Transverse colon (tissue), 4 donors: ENCODE measurements at places on chromosomes 16 and 17. TPM values are rescaled to one million over a fixed set of nuclear protein-coding genes. Genes with fewer than 3 reads are reported as not detected.

- peak; percentile 83 for DNase-seq
Observed at GRCh38 chr17:73261952-73262675, 434 bp upstream of the CPSF4L start.

- DNase-seq: no peak
Observed at GRCh38 chr17:77598241-77598620, 360.3 kb upstream of the TNRC6C start.

DNA sequence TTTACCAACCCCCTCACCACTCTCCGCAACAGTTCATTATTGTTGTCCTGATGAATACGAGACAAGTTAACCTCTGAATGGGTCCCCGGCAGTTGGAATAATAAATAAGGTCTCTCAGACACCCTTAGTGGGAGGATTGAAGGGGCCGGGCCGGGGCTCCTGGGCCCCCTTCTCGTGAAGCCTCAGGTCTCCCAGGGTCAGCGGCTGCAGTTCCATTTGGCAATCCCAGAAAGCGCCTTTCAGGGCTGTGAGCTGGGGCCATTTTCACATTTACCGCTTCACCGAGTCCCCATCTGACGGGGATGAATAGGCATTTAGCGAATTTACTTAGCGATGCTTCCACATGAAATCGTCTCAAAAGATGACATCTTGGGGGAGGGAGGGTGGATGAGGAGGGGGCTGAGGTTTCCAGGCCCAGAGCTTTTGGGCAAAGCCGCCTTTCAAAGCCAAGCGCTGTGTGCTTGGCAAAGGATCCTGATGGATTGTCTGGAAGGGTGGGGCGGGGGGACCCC is 309.8 kb downstream of the XYLT1 start:
- no peak for DNase-seq

DNA sequence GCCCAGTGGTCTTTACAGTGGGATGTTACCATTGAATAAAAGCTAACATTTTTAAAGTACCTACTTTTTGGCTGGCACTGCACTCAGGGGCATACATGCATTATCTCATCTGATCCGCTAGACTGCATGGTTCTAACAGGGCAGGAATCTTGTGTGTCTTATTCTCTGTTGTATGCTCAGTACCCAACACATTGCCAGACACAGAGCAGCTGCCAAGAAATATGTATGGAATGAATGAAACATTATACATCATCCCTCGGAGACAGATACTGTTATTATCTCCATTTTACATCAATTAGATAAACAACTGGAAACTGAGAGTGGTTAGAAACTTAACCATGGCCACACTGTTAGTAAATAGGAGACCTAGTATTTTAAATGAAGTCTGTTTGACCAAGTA is 74.1 kb upstream of the CDH11 start:
- no peak for DNase-seq

Gene TVP23A
- total RNA-seq: not detected

Gene CRHR1
- total RNA-seq: not detected

GRCh38 chr16:89364606-89365005 is 125.8 kb downstream of the ANKRD11 start:
- DNase-seq: no peak

- DNase-seq: no peak
Observed at GRCh38 chr16:25553711-25554436, 137.9 kb upstream of the HS3ST4 start.

Gene MTSS2
- total RNA-seq: 17.8 TPM

GRCh38 chr17:43601280-43602039 is 55.3 kb upstream of the ETV4 start:
- peak; percentile 29 for DNase-seq

- no peak for DNase-seq
Observed at GRCh38 chr16:27613238-27613791, 63.4 kb downstream of the KATNIP start.

DNA sequence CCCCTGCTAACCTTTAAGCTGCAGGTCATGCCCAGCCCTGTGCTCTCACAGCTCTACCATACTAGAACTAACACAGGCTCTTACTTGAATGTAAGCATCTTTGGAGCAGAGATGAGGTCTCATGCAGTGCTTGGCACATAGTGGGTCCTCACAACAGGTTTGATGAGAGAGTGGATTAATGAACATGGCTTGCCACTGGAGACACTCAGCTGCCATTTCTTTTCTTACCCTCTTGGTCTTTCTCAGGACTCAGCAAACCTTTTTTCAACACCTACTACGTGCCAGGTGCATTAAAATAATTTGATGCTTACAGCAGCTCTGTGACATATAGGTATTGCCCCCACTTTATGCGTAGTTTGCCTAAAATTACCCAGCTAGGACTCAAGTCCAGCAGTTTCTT is 133.2 kb downstream of the MSI2 start:
- DNase-seq: no peak

Gene LAT
- total RNA-seq: 7.2 TPM

DNA sequence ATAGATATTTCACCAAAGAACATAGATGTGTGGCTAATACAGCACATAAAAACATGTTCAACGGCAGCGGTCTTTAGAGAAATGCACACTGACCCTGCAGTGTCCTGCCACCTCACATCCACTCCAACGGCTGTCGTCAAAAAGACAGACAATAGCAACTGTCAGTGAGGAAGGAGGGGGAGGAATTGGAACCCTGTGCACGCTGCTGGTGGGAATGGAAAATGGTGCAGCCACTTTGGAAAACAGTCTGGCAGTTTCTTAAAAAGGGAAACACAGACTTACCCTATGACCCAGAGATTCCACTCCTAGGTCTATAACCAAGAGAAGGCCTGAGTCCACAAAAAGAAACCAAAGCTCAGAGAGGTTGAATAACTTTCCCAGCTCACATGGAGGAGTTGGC is 7.7 kb downstream of the CEP295NL start:
- no peak for DNase-seq

GRCh38 chr16:17367036-17367435 is 103.7 kb downstream of the XYLT1 start:
- DNase-seq: no peak

DNA sequence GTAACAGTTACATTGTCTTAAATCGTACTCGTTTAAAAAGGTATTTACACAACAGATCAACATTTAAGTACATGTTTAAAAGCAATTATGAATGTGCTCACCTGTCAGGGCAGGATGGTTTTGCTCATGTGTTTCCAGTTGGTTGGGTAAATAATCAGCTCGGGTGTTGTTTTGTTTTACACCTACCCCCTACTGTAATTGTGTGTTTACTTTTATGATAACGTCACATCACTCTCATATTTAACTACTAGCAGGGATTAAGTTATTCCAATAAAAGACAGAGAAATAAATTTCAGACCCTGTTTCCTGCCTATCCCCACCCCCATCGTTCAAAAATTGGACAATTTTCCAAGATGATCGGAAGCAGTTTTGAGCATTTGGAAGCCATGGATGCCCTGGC is 390.2 kb downstream of the SEC14L1 start:
- DNase-seq: no peak

DNA sequence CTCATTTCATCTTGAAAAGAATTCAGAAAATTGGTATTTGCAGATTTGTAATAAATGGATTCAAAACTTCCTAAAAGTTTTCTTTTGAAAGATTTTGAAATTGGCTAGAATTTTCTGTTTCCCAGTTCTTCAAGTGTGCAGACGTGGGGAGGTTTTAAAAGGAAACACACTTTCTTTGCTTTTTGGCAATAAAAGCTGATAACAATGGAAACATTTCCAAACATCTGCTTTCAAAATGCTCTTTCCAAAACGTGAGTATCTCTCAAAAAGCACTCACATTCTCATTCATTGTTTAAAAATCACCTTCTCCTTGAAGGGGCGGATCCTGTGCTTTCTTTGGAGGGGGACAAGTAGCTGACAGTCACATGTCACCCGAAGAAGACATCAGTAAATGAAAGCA is 8.6 kb upstream of the GSG1L start:
- DNase-seq: no peak

DNA sequence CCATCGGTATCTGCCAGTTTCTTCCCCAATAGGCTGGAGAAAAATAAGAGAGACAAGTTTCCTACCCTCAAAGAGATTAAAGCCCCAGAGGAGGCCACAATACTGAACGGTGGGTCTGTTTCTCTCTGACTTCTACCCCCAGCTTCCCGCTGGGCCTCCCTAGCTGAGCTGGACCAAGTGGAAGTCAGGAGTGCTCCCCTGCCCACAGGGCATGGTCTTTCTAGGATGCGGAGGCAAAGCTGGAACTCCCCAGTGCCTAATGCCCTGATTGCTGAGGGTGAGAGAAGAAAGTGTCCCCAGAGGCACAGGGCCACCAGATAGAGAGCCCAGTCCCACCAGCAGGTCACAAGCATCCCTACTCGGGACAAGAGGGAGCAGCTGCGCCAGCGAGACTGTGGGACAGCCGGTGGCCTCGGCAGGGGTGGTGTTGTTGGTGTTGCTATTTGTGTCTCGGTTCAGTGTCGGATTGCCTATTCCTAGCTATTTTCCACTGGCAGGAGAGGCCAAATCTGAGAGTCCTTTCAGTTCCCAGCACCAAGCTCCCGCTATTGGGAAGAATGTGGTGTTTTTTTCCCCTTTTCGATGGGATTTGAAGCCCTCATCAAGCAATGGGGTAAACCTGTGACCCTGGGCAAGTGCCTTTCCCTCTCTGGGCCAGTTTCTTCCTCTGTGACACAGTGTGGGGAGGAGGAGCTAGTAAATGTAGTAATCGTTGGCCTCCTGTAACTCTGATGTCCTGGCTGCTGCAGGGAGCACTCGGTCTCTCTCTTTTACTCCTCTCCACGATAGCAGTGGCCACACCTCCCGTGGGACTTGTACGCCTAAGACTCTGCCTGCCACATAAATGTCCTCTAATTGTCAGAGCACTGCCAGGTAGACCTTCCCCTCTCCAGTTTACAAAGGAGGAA is 22.5 kb upstream of the TBX2 start:
- DNase-seq: no peak

Gene HOXB1
- total RNA-seq: not detected

Gene MYH2
- not detected for total RNA-seq

Gene BIRC5
- total RNA-seq: 7.9 TPM

DNA sequence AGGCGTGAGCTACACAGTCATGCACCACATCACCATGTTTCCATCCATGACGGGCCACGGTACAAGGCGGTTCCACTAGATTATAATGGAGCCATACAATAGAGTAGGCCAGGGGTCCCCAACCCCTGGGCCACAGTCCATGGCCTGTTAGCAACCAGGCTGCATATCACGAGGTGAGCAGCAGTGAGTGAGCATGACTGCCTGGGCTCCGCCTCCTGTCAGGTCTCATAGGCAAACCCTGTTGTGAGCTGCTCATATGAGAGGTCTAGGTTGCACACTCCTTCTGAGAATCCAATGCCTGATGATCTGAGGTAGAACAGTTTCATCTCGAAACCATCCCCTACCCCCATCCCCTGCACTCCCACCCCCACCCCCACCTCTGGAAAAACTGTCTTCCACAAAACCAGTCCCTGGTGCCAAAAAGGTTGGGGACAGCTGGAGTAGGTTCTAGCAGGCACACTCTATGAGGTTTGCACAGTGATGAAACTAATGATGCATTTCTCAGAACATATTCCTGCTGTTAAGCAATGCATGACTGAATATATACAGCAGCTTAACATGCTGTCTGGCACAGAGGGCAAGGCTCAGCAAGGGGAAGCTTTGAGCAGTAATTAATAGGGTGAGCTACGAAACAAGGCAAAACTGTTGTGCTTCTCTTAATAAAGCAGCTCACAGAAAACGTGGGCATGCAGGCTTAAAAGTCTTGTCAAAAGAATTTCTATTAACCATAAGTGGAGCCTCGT is 108.0 kb downstream of the VPS53 start:
- no peak for DNase-seq

Gene SERPINF2
- total RNA-seq: 3.4 TPM

GRCh38 chr16:10205688-10206087 is 23.5 kb upstream of the GRIN2A start:
- DNase-seq: no peak

Gene CES5A
- not detected for total RNA-seq

GRCh38 chr16:52547004-52547833 is at the start of gene TOX3:
Gene TOX3, minus strand, starts transcription at chr16:52547143. Its CDS starts 420 bp downstream, at chr16:52546723.
- peak; percentile 74 for DNase-seq

DNA sequence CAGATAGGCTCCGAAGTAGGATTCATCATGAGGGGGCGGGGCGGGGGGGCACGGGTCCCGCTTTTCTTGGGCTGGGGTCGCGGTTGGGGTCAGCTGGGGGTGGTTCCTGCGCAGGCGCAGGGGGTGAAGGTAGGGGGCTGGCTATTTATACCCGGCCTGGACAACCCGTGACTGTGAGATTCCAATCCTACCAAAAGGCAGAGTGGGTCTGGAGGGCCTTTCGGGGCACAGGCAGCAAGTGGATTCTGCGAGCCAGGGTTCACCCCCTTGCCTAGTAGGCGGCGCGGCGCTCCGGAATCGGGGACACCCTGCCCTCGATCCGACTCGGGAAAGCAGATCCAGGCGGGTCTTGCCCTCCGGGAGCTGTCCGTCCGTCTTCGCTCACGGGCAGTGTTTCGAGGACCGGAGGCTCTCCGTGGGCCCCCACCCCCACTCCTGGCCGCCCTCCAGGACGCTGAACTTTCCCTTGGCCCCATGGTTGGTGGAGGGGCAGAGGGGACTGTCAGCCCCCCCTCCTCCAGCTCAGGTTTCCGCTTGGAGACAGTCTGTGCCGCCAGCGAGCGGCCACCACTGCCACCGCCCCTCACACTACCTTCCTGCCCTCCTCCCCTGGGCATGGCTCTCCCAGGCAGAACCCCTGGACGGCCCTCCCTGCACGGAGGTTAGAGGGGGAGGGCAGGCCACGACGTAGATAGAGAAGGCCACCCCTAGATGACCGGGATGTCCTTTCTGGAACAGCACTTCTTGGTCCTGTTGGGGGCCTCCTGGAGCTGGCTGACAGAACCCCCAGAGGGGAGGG is 634 bp downstream of the SLC2A4 start:
- no peak for DNase-seq

DNA sequence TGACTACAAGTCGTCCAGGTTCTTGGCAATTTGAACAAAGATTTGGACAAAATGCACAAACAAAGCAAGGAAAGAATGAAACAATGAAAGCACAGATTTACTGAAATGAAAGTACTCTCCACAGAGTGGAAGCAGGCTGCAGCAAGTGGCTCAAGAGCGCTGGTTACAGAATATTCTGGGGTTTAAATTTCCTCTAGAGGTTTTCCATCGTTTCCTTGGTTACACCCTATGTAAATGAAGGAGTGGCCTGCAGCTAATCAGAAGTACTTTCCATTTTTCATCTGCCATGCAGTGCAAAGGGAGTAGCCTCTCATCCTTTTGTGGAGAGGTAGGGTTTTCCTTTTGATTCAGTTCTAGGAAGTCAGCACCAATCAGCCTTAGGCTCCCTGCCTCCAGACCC is 11.8 kb downstream of the STXBP4 start:
- DNase-seq: no peak

GRCh38 chr16:15777533-15778203 is 79.2 kb downstream of the MYH11 start:
- no peak for DNase-seq

Gene PRAC2
- not detected for total RNA-seq

GRCh38 chr17:59627770-59628171 is 8.1 kb downstream of the CLTC start:
- no peak for DNase-seq

GRCh38 chr16:86214326-86215232 is 295.7 kb upstream of the FOXF1 start:
- DNase-seq: no peak

GRCh38 chr16:6122401-6122800 is 1024.8 kb upstream of the EEF2KMT start:
- DNase-seq: no peak
